ENCODE measurements at places on chromosomes 6 and 20.

DNA sequence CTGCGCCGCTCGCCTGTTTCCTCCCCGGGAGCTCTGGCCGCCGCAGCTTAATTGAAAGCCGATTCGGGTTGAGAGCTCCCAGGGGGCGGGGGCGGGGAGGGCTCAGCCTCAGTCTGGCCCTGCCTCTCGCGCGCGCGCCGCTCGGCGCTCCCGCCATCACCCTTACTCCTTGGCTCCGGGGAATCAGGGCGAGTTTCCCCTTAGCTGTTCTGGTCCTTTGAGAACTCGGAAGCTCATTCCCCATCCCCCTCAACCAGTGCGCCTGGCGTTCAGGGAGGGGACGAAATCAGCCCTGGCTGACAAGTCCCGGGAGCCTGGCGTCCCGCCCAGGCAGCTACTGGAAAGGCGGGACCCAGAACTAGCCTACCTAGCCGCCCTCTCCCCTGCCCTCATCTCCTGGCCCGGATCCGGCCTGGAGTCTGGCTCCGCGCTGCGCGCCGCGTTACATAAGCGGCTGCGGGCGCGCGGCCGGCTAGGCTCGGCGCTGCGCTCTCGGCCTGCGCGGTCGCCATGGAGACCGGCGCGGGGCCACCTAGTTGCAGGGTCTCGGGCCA, 2.8 kb downstream of the SLC12A5 start:
- no peak for DNase-seq

DNA sequence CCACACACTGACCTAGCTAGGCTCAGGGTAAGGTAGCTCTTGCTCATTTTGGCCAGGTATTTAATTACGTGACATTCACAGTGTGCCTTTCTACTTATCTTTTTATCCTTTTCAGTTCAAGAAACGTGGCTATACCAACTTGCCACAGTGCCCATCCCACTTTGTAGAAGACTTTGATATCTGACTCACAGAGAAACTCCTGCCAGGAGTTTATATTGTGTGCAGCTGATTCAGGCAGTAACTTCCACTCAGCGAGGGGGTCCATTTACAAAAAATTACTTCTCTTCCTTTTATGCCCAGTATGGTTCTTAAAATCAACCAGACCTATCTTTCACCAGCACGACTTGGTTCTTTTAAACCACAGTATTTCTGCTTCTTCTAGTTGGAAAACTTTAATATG, 75.6 kb downstream of the PRL start:
- DNase-seq = no peak

DNA sequence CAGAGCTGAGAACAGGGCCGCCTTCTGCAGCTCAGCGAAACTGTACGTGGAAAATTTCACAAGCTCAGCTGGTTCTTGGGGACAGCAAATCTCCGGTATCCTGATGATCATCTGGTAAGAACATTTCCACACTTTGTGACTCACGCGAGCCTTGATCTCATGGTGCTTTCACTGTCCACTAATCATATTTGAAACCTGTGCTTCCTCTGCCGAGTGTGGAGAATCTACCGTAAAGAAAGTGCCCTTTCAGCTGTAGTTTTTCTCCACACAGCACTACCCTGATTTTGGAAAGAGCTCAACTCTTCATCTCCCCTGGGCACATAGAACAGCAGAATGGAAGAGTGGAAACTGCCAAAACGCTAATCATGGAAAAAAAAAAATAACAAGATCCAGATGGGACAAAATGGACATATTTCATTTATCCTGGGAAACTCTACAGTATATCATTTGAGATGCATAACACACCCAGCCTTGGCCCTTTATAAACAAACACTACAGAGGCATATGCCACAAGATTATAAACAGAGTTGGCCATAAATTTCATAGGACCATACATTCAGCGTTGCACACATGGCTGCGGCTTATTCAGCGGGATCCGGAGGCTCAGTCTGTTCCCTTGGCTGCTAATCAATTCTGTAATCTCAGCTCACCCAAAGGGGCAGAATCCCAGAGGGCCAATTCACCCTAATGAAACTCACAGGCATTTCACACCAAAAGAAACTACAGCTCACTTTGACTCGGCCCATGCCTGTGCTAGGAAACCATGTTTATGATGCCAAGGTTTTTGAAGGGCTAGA, 434.5 kb downstream of the HDGFL1 start:
- DNase-seq = no peak

- no peak for DNase-seq
Measured at GRCh38 chr6:161164182-161164625, 109.7 kb downstream of the AGPAT4 start.

- DNase-seq = no peak
Measured at GRCh38 chr6:152087701-152088100, 280.2 kb downstream of the ESR1 start.

- no peak for DNase-seq
Measured at GRCh38 chr6:163751032-163751525, 336.6 kb downstream of the QKI start.

DNA sequence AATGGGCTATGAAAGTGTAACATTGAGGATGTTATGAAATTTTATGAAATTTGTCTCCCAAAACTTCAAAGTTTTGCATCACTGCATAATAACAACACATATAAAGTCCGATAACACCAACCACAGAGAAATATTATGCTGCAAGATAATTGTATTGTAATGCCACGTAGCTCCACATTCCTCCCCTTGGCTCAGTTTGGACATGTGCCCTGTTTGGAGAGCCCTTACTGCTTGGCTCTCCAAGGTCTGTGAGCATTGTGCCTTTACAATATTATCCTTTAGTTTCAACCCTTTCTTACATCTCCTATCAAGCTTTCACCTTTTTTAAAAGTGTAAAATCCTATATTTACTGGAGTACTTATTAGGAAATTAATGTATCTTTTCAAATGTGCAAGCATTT, 10.8 kb downstream of the HBS1L start:
- no peak for DNase-seq

GRCh38 chr6:107982486-107982885, 24.5 kb upstream of the SEC63 start:
- no peak for DNase-seq

GRCh38 chr6:12804952-12805645, 88.5 kb downstream of the PHACTR1 start:
- DNase-seq = peak; percentile 6

DNA sequence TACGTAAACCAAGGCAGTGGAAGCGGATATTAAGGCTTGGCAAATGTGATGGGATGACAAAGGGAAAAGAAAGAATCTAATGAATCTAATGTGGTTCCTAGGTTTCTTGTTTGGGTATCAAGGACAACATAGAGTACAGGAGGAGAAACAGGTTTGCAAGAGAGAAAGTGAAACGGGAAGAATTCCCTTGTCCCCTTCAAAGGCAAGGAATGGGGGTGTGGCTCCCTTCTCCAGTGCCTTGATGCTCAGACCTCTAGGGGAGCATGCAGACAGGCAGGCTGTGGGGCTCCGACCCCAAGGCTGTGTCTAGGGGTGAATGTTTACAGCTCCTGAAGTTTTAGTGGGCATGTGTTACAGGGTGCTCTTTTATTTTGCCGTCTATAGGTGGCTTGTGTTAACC, 317.5 kb upstream of the HSF2 start:
- DNase-seq = peak; percentile 4

GRCh38 chr6:133259561-133259960, 18.4 kb downstream of the EYA4 start:
- DNase-seq = no peak

DNA sequence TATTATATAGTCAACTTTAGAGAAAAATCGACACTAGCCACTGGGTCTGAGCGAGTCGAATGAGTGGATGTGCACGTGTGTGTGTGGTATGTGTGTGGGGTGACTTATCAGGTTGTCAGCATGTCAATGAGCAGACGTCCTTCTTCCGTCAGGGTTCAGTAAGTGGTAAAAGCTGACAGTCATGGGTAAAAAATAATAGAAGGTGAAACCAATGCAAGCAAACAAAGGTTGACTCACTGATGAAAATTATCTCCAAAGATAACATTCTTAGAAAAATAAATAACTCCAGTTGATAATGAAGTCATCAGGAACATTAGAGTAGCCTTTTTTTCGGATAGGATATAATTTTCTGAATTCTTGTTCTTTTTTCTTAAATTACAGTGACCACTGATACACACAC, 243.8 kb upstream of the FOXQ1 start:
- DNase-seq = no peak

- no peak for DNase-seq
Measured at GRCh38 chr6:53939830-53940229, 145.0 kb downstream of the LRRC1 start.

GRCh38 chr20:48066851-48067250, 281.6 kb upstream of the SULF2 start:
- no peak for DNase-seq

DNA sequence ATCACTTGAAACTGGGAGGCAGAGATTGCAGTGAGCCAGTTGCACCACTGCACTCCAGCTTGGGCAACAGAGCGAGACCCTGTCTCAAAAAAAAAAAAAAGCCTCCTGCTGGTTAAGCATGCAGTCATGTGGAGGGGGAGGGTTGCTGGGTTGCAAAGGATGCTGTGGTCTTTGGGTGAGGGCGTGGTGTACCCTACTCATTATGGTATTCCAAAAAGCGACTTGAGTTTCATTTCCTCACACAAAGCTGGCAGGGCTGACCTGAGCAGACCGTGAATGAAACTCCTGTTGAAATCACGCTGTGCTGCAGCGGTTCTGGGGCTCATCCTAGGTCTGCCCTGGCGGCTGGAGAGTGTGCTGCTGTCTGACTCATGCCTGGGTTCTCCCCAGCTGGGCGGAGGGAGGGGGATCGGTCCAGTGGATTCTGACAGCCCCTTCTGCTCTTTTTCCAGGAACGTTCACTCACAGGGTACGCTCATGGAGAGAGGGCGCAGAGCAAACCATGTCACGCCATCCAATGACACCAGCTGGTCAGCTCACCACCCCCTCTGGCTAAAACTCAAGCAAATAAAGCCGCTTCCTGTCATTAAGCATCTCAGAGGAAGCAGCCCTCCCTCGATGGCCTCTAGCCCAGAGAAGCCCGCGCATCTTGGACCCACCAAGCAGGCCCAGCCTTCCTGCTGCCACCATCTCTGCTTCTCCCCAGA, 166.2 kb downstream of the SCML4 start:
- peak; percentile 52 for DNase-seq

- DNase-seq = no peak
Measured at GRCh38 chr6:150435832-150436231, 67.0 kb downstream of the IYD start.

DNA sequence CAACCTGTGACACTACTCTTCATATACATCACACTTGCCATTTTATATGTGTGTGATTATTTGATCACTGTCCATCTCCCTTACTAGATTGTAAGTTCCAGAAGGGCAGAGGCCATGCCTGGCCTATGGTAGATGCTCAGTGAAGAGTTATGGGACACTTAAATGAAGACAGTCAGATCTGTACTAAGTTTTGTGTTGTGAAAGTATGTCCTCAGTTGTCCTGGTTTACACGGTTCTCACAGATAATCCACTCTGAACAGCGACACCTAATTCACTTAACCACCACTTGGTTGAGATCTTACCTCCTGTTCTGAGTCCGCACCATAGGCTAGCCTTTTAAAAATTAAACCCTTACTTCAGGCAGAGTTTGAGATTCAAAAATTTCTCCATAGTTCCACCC, 434.1 kb upstream of the SOX4 start:
- DNase-seq = no peak

- DNase-seq = peak; percentile 53
Measured at GRCh38 chr6:15441215-15441868, 195.5 kb downstream of the JARID2 start.

- no peak for DNase-seq
Measured at GRCh38 chr6:100493206-100493888, 28.6 kb upstream of the SIM1 start.

GRCh38 chr20:47038566-47039560, 144.2 kb downstream of the EYA2 start:
- DNase-seq = no peak

- DNase-seq = no peak
Measured at GRCh38 chr20:51384875-51385274, 157.6 kb downstream of the NFATC2 start.

All from H54 (cell line).